CD4-positive, alpha-beta T cell (primary cell): ENCODE measurements at places on chromosomes 11 and 22.

- no peak for DNase-seq
Observed at GRCh38 chr22:44755956-44756361, 3.6 kb downstream of the ARHGAP8 start.

GRCh38 chr11:116646191-116646590 is 126.6 kb downstream of the BUD13 start:
- no peak for DNase-seq

GRCh38 chr11:93123351-93123898 is 74.4 kb downstream of the SLC36A4 start:
- no peak for DNase-seq

DNA sequence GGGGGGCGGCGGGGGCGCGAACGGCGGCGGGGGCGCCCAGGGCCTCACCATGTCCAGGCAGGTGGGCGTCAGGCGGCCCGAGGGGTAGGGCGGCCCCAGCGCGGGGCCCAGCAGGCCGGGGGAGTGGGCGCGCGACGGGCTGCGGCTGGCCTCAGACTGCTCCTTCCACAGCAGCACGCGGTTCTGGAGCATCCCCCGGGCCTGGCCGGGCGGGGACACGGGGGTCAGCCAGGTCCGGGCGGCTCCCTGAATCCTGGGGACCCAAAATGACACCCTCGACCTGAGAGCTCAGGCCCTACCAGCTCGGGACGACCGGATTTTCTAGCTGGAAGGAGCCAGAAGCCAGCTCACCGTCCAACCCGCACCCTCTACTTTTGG is 5.5 kb upstream of the SLC16A8 start:
- no peak for DNase-seq

GRCh38 chr11:78261367-78261766 is 72.6 kb downstream of the USP35 start:
- DNase-seq, result no peak

- DNase-seq, result no peak
Observed at GRCh38 chr11:67179892-67180490, 60.9 kb downstream of the KDM2A start.

DNA sequence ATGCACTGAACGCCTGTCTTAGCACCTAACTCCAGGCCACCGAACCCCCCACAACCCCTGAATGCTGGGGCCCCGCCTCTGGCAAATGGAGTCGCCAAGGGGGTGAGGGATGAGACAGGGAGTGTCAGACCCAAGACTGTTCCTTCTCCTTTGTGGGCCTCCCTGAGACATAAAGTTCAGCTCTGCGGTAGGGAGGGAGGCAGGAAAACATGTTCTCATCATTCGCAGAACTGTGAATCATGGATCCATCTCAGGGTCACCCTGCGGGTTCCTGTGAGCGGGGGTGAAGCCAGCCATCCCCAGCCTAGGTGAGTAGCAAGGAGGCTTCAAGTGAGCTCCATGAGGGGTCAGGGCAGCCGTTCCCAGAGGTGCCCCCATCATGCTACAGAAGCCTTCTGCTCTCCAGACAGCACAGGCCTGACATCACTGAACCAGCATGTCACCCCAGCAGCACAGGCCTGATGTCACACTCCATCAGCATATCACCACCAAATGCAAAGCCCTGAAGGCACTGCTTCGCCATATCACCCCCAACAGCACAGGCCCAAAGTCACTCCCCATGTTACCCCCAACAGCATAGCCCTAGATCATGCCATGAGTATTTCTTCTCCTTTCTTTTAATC is 27.2 kb downstream of the TMPRSS6 start:
- no peak for DNase-seq

DNA sequence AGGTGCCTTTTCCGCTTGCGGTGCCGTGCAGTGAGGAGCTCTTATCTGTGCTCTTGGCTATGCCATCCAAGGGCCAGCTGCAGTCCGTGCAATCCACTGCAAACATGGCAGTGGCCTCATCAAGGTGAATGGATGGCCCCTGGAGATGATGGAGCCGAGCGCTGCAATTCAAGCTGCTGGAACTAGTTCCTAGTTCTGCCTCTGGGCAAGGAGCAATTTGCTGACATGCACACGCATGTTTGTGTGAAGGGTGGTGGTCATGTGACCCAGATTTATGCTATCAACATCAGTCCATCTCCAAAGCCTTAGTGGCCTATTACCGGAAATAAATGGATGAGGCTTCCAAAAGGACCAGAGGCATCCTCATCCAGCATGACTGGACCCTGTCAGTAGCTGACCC is 3.1 kb upstream of the EHD1 start:
- DNase-seq, result no peak

DNA sequence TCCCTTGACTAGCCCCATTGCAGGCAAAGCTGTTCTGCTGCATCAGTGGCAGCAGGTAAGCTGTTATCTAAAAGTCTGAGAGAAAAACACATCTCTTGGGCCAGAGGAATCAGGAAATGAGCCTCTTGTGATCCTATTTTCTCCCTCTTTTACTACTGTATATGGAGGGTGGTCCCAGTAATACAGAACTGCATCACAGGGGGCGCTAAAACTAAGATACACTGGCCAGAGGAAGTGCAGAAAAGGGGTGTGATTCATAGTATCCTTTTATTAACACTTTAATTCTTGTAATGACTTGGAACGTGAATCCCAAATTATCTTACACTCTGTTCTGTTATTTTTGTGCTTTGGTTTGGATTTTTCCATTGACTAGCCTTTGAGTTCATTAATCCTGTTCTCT is 8.8 kb upstream of the MED17 start:
- no peak for DNase-seq

GRCh38 chr11:72613977-72614376 is 60.2 kb downstream of the PDE2A start:
- no peak for DNase-seq

DNA sequence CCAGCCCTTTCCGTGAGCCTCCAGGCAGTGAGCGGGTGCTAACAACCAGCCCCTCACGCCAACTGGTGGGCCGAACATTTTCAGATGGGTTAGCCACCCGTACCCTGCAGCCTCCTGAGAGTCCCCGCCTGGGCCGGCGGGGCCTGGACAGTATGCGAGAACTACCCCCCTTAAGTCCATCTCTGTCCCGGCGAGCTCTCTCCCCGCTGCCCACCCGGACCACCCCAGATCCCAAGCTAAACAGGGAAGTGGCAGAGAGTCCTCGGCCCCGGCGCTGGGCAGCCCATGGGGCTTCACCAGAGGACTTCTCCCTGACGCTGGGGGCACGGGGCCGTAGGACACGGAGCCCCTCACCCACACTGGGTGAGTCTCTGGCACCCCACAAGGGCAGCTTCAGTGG is 20.6 kb downstream of the PHLDB1 start:
- DNase-seq, result no peak

DNA sequence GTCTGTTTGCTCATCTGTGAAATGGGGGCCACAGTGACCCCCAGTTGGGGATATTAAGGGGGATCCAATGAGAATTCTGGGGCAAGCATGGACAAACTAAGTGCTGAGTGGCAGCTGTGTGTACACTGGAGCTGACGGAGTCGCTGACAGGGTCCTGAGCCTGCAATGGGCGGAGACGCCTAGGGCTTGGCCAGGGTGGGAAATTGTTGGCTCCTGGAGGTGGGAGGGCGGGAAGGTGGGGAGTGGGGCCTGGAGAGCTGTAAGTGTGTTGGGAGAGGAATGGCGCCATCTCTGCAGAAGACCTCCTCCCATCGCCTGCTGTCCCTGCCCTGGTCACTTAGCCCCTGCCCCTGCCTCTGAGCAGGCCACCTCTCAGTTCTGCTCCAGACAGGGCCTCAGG is 7.3 kb downstream of the CACNA1I start:
- DNase-seq, result no peak

DNA sequence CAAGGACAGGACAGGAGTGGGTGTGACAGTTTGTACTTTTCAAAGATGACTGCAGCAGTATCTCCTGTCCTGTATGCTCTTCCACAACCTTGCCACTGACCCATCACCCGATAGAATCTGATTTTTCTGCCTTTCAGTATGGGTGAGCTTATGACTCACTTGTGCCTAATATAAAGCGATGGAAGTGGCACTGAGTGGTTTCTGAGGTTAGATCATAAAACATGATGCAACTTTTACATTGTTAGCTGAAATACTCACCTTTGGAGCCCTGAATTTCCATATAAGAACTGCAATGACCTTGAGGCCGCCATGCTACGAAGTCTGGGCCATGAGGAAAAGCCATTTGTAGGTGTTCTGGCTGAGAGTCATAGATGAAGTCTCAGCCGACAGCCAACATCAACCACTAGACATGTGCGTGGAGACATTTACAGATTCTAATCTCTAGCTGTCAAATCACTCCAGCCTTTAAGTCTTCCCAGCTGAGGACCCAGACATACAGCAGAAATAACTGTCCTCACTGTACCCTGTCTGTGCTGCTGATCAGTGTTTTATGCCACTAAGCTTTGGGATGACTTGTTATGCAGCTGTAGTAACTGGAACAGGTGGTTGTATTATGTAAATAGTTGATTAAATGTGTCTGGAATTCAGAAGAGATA is 105.9 kb upstream of the ARHGAP20 start:
- DNase-seq, result no peak

GRCh38 chr11:113885897-113886296 is 10.5 kb upstream of the USP28 start:
- DNase-seq, result no peak

DNA sequence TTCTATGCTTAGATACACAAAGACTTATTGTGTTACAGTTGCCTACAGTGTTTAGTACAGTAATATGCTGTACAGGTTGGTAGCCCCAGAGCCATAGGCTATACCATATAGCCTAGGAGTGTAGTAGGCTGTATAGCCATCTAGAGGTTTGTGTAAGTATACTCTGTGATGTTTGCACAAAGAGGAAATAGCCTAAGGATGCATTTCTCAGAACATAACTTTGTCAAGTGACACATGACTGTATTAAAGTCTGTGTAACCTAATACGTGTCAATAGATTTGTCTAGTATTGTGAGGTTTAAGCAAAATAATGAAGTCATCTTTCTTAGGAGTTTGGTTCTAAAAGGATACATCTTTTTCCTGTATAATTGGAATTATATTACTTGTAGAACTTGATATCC is 5.5 kb downstream of the ZC3H12C start:
- no peak for DNase-seq

DNA sequence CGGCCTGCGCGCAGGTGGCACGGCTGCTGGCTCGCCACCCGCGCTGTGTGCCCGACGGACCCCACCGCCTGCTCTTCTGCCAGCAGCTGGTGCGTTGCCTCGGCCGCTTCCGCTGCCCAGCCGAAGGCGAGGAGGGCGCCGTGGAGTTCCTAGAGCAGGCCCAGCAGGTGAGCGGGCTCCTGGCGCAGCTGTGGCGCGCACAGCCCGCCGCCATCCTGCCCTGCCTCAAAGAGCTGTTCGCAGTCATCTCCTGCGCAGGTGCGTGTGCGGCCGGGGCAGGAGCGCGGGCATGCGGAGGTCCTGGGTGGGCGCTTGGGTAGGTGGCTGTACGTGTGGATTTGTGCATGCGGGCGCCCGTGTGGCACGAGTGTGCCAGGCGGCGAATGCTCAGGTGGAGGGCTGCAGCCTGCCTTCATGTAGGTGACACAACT is 8.0 kb downstream of the USP35 start:
- DNase-seq, result no peak

DNA sequence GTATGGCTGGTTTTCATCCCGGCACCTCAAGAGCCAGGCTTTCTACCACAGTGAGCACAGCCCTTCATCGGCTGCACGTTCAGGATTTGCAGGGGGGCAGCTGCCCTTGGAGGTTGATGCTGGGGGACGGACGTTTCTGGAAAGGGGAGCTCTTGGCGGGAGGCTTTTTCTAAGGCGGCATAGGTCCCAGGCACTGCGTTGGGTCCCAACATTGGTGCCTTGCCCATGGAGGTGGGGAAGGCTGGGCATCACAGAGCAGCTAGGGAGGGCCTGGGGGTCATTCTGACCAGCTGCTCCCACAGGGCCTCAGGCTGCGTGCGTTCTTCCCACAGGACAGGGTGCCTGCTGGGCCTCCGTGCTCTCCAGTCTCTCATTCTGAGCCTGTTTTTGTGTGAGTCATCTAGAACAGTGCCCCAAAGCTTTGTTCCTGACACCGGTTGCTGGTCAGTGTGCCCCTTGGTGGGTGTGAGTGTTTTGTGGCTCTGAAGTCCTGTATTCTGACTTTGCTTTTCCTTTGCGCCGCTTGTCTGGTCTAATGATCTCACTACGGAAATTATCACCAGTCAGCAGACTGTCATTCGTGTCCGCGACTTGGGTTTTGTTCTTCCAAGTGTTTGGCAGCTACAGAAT is 275.9 kb downstream of the TBC1D22A start:
- no peak for DNase-seq

GRCh38 chr22:38697425-38698089 is 3.2 kb downstream of the JOSD1 start:
- no peak for DNase-seq

DNA sequence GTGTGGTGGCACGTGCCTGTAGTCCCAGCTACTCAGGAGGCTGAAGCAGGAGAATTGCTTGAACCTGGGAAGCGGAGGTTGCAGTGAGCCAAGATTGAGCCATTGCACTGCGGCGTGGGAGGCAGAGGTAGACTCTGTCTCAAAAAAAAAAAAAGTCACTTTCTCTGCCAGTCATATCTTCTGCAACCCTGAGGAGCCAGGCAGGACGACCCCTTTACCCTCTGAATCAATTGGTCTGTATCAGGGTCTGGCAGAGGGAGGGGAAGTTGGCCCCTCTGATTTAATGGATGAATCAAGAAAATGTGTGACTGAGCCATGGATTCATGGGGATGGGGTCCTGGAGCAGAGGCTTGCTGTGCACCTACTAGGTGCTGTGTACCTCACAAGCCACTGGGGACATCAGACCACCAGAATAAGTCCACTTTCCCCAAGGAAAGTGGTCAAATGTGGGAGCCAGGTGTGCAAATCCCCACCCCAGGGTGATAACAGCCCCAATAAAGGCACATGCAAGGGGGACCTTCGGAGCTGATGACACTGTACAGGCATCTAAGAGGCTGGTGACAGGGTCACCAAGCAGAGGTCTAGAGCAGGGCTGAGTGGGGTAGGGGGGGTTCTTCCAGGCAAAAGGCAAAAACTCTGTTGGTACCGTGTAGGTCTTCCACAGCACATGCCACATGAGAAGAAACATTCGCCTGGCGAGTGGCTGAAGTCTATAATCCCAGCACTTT is 29.0 kb downstream of the TXN2 start:
- no peak for DNase-seq

- no peak for DNase-seq
Observed at GRCh38 chr11:64568041-64568571, 22.9 kb upstream of the SLC22A12 start.

- no peak for DNase-seq
Observed at GRCh38 chr22:44403602-44404329, 91.0 kb upstream of the SHISAL1 start.

DNA sequence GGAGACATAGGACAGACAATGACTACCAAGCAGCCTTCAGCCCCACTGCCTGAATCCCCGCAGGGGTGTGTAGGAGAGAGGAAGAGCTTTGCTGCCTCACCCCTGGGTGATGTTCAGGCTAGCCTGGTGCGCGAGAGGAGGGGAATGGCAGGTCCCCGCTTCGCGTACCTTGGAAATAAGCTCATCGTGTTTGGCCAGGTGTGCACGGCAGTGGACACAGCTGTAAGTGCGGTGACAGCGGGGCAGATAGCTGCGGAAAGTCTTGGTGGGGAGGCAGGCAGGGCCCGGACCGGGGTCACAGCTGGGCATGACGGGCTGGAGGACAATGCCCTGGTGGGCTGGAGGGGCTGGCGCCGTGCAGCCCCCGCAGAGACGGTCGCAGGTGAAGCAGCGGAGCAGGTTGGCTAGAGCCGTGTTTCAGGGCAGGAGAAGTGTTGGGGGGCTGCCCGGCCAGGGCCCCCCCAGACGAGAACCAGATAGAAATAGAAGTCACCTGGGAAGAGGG is 2.9 kb downstream of the YPEL4 start:
- no peak for DNase-seq
